HCT116 (cell line): ENCODE measurements at places on chromosomes 12 and 14.

DNA sequence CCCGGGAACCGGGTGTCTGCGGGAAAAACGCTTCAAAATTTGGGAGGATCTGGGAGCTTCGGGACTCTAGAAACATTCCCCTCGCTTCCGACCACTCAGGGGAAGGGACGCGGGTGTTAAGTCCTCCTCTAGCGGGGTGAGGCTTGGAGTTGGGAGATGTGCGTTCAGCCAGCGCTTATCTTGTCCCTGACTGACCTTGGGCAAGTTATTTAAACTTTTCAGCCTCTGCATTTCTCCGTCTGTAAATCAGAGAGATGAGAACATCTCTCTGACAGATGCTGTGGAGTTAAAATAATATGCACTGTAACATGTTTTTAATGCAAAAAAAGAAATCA lies 76.9 kb upstream of the ANO4 start:
- no peak for DNase-seq

GRCh38 chr14:70020352-70021170 lies 141.3 kb downstream of the SMOC1 start:
- no peak for DNase-seq

GRCh38 chr12:99388671-99389195 lies 258.8 kb upstream of the GARIN6 start:
- DNase-seq: no peak

DNA sequence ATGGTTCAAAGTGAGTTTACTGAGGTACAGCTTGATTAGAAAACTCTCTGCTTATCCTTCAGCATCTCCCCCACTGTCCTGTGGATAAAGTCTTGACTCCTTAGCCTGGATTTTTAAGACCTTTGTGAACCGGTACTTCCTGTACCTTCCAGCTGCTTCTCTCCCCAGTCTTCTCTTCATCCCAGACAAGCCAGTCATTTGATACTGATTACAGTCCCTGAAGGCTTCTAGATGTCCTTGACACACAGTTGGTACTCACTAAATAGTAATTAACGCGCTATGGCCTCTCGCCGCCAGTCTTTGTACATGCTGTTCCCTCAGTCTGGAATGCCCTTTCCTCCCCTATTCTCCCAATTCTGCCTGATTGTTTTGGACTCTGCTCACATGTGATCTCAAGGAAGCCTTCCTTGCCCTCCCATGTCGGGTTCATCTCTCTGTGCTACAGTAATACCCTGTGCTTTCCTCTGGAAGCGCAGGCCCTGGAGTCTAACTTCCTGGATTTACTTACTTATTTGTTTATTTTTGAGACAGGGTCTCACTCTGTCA lies 50.6 kb upstream of the PTGR2 start:
- no peak for DNase-seq

DNA sequence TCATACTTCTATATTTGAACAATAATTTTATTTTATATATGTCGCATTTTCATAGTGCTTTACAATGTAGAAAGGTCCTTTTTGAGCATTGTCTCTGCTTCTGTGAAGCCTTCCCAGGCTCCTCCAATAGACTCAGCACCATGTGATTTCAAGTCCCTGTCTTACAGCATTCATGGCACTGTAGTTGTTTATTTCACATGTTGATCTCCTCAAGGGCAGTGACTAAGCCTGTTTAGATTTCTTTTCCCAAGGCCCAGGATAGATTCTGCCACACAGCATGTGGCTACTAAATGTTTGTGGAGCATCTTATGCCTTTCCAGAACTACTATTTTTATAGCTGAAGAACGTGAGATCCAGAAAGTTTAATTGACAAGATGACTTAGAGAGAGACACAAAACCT lies 391.7 kb downstream of the TMEM117 start:
- DNase-seq: no peak

- no peak for DNase-seq
Observed at GRCh38 chr14:39861229-39861600, 429.0 kb upstream of the FBXO33 start.

GRCh38 chr12:107404981-107405380 lies 280.6 kb upstream of the PWP1 start:
- peak; percentile 57 for DNase-seq

GRCh38 chr14:74421981-74422380 lies 4.0 kb downstream of the SYNDIG1L start:
- no peak for DNase-seq

DNA sequence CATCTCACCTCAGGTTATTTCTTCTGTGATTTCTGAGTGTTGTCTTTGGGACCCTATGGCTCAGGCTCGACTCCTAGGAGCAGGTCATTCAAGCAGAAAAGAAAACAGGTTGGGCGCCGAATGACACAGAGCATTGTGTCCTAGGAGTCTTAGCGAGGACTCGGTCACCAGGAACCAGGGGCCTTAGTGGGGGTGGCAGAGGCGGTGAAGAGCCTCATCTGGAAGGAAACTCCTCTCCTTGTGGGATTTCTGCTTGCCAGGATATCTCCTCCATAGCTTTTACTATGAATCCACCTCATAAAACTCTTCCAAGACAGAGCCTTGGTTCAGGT lies 630 bp downstream of the PLEKHH1 start:
- DNase-seq: no peak

DNA sequence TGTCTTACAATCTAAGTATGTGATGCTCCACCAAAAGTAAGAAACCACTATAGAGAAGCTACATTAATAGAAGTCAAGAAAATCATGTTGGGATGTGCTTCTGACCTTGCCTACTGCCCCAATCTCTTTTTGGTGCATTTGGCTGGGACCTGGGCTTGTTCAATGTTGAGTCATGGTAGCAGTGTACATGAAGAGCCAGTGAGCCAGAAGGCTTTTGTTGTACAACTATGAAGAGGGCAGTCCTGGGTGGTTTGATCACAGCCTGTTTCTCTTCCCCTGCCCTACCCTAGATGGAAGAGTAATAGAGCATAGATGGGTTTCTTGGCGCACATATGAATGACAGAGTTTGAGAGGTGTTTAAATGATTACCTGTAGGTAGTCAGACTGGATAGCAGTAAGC lies 56.4 kb downstream of the UBR7 start:
- no peak for DNase-seq

DNA sequence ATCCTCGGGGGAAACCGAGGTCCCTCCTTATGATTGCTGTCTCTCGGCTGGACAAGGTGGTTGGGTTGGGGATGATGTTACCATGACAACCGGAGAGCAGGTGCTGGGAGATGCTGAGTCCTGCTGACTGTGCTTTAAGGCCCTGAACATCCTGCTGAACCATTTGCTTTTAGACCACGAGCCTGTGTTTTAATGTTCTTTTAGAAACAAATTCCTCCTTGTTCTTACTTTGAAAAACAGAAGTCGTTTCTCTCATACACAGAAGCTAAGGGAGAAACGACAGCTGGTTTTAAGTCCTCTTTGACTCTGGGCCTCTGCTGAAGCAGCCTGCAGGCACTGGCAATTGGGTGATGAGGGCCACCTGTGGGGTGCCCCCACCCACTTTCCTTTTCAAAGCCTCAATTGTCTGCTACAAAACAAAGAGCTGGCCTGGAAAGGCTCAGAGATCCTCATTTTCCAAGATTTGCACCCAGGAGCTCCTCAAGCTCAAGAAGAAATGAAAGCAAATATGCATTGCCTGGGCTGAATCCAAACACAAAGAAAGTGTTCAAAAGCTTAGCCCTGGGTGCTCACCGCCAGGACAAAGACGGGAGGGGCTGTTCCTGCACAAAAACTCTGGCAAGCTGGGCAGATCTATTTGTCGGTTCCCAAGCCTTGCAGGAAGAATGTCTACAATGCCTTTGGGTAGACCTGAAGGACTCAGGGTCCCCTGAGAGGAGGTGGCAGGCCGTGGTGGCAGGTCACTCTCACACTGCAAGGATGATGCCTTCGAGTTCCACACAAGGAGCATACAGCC lies 90.0 kb upstream of the CLMN start:
- DNase-seq: no peak

DNA sequence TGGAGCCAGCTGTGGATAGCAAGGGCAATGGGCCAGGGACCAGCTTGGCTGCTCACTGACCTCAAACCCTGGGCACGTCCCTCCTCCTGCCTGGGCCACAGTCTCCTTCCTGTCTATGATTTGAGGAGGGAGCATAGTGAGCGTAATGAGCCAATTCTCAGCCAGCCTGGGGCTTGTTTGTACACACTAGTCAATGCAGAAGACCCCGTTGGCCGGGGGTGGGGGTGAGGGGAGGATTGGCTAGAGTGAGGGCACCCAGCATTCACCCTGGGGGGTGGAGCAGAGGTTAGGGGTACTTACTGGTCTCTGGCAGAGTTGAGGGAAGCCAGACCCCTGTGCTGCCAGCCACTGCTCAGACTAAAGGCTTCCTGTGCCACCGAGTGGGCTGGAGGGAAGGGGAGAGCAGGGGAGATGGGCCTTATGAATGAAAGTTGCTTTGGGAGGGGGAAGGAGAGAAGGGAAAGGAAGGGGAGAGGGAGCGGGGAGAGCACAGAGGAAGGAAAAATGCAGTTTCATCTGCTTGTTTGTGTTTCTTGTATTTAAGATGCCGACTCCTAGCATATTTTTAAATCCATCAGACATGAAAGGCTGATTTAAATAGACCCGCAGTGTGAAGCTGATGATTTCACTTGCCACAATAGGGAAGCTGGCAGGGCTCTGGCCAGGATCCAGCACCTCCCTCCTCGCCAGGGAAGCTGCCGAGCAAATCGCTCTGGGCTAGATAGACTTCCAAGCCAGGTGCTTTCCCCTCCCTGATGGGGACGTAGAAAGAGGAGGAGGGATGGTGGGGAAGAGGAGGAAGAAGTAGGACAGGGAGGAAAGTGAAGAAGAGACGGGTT lies 114.0 kb downstream of the PRMT8 start:
- DNase-seq: no peak

GRCh38 chr14:32361674-32362073 lies 32.6 kb downstream of the AKAP6 start:
- no peak for DNase-seq

DNA sequence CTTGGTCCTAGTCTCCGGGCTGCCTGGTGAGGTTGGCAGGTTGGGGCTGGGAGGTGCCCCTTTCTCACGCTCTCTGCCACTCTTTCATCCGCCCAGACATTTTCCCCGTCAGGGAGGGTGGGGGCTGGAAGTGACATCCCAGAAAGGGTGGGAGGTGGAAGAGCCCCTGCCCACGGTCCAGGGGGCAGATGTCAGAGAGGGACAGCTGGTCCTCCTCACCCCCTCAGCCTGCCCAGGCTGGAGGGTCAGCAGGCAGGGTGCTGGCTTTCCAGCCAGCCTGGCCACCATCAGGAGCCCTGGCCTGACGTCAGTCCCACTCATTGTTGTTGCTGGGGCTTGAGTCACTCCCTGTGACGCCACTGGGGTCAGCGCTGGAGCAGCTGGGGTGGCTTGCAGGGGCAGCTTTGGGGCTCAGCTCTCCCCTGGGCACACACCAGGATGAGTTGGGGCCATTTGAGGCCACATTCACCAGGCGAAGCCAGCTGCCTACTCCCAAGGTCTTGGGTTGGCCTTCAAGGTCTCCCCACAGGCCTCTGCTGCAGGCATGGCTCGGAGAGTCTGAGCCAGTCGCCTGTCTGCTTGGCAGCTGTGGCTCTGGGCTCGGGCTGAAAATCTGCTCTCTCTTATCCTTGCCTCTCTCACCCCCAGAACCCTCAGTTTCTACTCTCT lies 5.7 kb upstream of the ATG101 start:
- no peak for DNase-seq

DNA sequence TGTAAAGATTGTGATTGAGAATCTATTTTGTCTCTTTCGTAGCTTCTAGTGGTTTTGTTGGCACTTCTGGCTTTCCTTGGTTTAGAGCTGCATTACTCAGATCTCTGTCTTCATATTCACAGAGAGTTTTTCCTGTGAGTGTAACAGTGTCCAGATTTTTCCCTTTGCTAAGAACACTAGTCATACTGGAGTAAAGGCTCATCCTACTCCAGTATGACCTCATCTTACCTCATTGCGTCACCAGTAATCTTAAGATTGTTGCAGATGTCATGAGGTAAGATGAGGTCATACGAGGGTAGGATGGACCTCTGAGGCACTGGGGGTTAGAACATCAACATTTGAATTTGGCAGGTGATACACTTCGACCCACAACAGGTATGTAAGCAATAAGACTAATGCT lies 461.2 kb downstream of the FLRT2 start:
- no peak for DNase-seq

GRCh38 chr12:124391340-124392261 lies 96.7 kb downstream of the RFLNA start:
- peak; percentile 29 for DNase-seq

GRCh38 chr14:32623300-32624093 lies 294.4 kb downstream of the AKAP6 start:
- no peak for DNase-seq

DNA sequence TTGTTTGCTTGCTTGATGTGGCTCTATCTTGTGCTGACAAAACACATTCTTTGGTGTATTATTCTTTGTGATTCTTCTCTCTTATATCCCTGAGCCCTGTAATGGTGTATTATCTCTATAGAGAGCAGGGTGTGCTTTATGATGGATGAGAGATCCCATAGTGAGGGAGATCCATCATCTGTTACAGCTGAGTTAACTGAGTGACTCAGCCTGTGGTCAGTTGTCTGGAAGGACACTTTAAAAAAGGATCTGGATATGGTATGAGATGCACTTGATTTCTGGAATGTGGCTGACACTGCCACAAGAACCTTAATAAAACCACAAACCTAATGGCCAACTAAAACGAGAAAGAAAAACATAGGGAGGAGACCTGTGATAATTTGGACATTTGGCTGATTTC lies 461.4 kb upstream of the SYT1 start:
- DNase-seq: no peak

GRCh38 chr14:73780896-73781295 lies 66.7 kb upstream of the PNMA1 start:
- DNase-seq: no peak

- no peak for DNase-seq
Observed at GRCh38 chr12:50322206-50322605, 38.9 kb upstream of the LIMA1 start.

- no peak for DNase-seq
Observed at GRCh38 chr12:100273782-100274181, 6.8 kb downstream of the SCYL2 start.

DNA sequence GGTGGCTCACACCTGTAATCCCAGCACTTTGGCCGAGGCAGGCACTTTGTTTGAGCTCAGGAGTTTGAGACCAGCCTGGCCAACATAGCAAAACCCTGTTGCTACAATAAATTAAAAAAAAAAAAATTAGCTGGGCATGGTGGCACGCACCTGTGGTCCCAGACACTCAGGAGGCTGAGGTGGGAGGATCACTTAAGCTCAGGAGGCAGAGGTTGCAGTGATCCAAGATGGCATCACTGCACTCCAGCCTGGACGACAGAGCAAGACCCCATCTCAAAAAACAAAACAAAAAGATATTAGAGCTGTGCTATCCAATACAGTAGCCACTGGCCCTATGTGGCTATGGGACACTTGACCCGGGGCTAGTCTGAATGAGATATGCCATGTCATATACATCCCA lies 6.9 kb upstream of the SCARB1 start:
- no peak for DNase-seq
